IPS DF 6.9 (cell line): ENCODE measurements at places on chromosomes 11 and 22.

DNA sequence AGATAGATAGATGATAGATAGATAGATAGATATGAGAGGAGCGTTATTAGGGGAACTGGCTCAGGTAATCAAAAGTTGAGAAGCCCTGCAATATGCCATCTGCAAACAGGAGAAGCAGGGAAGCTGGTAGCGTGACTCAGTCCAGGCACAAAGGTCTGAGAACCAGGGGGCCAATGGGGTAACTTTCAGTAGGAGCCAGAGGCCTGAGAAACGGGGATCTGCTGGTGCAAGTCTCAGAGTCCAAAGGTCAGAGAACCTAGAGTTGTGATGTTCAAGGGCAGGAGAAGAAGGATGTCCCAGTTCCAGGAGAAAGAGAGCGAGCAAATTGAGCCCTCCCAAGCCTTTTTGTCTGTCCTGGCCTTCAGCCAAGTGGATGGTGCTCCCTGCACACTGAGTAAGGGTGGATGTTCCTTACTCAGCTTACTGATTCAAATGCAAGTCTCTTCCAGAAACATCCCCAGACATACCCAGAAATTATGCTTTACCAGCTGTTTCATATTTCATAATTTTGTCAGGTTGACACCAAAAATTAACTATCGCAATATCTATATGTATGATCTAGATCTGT, 87.8 kb upstream of the SLC22A12 start:
- no peak for DNase-seq

GRCh38 chr11:34476849-34477248, 36.7 kb downstream of the ELF5 start:
- DNase-seq = no peak

DNA sequence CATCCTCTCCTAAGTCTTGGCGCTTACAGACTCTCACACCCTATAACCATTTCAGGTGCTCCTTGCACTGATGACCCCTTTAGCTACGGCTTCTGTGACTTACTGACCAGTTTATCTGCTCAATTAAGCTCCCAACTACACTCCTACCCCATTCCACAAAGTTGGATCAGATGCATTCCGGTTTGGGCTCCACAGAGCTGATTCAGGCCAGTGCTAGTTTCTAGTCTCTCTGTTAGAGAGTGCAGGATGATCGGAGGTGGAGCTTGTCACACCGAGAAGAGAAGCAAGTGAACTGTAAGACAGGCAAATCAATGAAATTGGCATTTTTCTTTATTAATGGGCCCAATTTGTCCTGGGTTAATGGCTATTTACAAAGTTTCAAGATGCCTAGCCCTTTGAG, 436.8 kb upstream of the CADM1 start:
- DNase-seq = no peak

DNA sequence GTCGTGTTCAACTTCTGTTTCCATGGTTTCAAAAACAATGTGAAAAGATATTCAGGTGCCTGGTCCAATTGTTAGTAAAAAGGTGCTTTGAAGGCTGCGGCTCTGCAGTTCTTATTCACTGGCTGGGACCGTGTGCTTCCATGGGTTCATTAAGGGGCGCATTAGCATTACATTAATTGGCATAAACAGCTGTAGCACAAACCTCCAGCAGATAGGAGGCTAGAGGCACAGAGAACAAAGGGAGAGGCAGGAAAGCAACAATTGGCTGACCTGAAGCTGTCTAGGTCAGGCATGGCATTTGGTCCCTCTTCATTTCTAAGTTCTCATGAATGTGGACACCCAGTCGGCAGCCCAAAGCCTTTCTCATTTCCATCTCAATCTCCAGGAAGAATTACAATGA, 16.6 kb downstream of the PAK1 start:
- DNase-seq = no peak

- DNase-seq = no peak
Measured at GRCh38 chr11:89327885-89328284, 150.2 kb downstream of the TYR start.

GRCh38 chr11:112541140-112542046, 280.7 kb upstream of the PLET1 start:
- no peak for DNase-seq

DNA sequence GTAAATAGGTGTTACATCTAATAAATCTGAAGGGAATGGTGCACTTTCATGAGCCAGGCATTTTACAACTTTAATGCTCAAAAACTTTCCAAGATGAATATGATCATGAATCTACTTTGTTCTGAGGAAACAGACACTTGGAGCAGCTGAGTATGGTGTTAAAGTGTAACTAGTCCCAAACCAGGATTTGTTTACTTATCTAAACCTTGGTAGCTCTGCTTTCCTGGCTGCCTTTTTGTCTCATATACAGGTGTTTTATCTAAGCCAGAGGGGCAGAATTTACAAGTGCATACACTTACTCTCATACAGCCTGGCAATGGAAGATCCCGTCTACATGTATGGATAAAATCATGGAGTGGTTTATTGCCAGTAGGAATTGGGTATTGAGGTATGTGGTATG, 171.5 kb downstream of the FAT3 start:
- no peak for DNase-seq

DNA sequence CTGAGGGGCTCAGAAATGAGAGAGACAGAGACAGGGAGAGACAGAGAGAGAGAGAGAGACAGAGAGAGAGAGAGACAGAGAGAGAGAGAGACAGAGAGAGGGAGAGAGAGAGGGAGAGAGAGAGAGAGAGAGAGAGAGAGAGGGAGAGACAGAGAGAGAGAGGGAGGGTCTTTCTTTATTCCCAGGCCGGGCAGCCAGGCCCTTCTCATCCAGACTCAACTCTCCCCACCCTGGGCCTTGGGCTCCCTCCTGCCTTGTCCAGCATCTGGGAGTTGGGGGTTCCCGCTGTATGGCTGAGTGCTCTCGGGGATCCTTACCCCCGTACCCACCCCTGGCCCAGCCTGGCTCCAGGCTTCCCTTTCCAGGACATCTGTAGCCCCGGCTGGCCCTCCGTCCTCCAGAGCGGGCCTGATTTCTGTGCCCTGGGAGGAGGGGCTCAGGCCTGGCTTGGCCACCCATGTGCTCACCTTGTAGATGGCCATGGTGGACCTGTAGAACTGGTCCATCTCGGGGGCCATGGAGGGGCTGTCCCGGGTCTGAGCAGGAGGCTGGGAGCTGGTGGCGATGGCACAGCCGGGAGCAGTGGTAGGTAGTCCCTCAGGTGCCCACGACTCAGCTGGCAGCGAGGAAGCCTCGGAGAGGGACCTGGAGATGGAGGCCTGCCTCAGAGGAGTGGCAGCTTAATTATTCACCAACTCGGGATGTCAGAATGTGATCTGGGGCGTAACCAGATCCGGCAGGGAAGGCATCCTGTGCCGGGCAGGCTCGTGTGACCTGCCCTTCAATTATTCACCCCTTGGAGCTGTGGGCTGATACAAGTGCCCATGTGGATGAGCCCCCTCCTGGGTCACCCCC, at the start of gene BAIAP2L2:
Gene BAIAP2L2, minus strand, starts transcription at position 677 of the 855 bp plus-strand sequence. Its CDS starts 159 bp downstream, at position 518.
- no peak for DNase-seq

DNA sequence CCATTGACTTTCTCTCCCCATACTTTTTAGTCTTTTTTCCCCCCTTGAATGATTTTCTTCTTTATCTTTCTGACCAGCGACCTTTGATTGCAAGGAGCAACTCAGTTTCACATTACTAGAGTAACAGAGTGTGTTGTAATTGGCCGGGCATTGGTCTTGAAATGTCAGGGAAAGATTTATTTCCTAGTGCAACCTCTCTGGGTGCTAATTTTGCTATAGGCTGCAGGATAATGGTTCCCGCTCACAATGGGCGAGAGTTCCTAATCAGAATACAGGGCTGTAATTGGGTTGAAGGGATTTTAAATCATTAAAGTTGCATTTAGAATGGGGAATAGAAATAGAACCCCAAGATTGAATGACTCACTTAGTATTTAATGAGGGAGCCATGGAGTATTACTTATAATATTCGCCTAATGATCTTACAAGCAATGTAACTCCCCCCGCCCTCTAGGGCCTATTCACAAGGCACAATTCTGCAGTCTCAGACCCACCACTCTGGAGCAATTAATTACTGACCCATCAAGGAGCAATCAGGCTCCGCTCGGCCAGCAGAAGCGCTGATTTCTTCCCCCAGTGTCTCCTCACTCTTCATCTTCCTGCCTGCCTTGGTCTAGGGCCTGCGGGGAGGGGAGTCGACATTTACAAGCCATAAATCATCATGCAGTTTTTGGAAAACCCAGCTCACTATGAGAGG, 725.9 kb downstream of the NTM start:
- no peak for DNase-seq

DNA sequence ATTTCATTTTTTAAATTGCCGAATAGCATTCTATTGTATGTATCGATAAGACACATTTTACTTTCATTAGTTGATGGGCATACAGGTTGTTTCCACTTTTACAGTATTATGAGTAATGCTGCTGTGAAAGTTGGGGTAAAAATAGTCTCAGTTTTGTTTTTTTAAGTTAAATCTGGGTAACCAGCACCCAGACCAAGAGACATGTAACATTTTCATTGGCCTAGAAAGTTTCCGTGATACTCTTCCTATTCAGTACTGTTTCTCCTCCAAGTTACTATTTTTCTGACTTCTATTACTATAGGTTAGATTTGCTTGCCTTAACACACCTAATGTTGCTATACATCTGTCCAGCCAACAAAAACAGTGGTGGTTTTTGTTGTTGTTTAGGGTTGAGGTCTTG, 12.3 kb downstream of the IPO7 start:
- DNase-seq = no peak

- DNase-seq = no peak
Measured at GRCh38 chr11:75562836-75563484, 907 bp downstream of the SERPINH1 start.

DNA sequence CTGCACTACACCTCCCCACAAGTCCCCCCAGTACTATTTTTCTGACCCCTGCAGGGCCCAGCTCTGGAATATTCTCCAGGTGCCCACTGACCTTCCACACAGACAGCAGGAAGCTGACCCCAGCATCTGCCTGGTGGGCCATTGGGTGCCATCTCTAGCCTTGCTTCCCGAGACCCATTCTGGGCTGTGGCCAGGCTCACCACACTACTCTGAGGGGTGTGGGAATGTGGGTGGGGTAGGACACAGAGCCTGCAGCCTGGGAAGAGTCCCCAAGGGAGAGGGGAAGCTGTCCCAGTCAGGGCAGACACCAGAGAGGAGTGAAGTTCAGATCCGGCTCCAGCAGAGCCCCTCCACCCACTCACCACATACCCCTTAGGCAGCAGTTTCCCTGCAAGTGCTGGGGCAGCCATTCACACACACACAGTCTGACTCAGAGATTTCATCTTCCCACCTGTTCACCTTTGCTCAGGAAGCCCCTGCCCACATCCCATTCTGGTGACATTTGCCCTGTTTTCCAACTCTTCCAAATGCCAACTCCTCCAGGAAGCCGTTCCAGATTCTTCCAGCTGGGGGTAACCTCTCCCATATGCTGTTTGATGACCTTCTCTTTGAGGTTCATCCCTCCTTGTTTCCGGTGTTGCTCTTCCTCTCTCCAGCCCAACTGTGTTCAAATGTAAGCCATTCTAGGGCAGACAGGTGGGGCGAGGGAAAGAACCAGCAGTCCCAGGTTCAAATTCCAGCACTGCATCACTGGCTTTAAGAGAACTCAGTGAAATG, 1.9 kb downstream of the SLCO2B1 start:
- DNase-seq = no peak

- no peak for DNase-seq
Measured at GRCh38 chr22:27220339-27220738, 563.0 kb downstream of the MIAT start.

DNA sequence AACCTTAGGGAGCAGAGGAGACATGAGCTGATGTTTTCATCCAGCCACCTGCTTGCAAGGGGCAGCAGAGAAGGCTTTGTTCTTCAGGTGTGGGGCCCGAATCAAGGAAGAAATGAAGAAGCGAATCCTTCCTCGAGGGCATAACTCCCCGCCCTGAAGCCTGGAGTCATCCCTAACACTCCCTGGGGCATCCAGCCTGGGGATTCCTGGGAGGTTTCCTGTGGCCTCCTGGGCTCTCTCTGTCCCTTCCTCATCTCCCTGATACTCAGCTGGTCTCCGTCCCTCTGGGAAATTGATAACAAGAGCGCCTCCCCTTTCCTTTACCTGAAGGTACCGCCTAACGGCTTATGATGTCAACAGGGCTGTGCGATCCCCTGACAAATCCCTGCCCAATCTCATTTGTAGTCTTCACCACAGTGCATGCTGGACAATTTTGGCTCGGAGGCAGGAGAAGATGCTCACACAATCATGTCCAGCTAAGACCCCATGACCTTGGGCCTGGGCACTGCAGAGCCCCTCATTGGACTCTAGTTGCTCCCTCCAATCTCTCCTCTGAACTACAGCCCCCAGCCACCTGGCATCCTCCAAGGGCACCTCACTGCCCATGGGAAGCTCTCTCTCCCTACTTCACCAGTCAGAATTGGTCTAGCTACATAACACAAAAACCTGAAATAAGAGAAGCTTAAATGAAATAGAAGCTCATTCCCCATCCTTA, 80.6 kb upstream of the RTL6 start:
- DNase-seq = no peak

GRCh38 chr11:16899708-16900303, 114.4 kb downstream of the PLEKHA7 start:
- DNase-seq = no peak

DNA sequence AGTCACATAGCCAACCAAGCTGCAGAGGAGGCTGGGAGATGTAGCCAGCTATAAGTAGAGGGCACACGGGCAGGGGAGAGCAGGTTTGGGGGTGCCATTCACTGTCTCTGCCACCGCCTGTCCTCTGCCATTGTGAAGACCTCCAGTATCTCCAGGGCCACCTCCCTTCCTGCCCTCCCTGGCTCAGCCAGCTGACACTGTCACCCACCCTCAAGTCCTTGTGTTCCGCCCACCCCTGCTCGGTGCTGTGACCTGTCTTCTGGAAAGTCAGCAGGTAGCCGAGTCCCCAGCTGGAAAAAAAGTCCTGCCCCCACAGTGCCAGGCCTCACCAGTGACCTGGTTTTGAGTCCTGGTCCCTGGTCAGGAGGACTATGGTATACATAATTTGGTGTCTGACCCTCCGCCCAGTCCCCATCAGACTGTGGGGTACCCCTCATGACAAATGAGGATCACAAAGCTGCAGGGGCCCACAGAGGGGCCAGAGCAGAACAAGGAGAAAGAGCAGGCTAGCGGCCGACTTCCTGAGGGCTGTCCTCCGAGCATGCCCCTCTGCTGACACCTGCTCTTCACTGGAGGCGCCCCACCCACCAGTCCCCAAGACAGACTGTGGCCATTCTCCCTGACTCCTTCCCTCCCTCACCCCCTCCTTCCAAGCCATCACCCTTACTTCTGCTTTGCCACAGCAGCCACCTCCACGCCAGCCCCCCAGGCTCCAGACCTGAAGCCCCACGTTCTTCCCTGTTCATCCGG, 7.1 kb upstream of the IL2RB start:
- no peak for DNase-seq

DNA sequence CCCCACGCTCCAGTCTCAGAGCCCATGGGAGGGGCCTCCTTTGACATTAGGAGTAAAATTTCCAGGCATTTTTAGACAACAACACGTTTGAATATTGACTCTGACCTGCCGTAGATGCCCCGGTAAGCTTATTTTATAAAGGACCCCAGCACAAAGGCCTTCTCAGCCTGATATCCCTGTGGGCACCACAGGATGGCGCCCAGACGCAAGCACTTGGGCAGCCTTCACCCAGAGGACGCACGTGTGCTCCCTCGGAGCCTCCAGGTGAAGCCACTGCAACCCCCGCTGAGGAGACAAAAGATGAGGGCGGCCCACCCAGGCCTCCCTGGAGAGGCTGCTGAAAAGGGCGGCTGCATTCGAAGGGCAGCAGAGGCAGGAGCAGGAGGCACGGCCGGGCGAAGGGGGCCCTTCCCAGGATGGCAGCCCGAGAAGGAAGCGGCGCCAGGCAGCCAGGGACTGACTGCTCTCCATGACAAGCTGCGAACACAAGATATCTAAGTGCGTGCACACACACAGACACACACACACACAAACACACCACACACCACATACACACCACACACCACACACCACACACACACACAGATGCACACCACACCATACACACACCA, 15.2 kb upstream of the TH start:
- no peak for DNase-seq
